Fibroblast of skin of right biceps (primary cell): ENCODE measurements at places on chromosomes 11 and 22.

- DNase-seq = no peak
Measured at GRCh38 chr22:24011735-24012068, 598 bp downstream of the CABIN1 start.

- DNase-seq = no peak
Measured at GRCh38 chr11:64518928-64519327, 72.1 kb upstream of the SLC22A12 start.

DNA sequence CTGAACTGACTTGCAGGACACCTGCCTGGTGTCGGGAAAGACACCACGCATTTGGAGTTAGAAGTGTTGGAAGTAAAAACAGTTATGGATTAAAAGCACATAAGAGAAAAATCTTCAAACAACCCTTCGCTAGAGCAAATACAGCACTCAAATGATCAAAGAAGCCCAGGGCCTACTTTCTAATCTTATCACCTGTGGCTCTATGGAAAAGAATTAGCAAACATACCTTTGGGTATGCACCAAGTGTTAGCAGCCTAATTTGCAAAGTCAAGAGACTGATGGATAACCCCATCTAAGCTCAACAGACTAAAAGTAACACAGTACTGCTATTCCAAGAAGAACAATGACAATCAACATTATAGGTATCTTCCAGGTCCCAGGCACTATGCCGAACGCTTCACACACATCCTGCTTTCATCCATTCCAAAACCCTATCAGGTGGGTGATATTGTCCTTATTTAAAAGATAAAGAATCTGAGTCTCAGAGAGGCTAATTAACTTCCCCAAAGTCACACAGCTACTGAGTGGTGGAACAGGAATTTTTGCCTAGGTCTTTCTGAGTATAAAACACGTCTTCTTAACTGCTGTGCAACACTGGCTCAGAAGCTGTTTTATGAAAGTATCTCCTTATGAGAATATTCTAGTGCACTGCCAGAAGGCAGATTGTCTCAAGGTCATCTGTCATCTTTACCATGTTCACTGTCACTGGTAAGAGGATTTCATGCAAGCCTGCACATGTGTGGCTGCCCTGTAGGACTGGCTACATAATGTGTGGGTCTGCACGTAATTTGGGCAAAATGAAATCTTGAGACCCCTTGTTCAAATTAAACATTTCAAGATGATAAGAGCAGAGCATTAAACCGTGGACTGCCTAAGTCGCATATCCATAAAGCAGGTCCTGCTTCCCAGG lies 16.4 kb downstream of the SLC1A2 start:
- no peak for DNase-seq

DNA sequence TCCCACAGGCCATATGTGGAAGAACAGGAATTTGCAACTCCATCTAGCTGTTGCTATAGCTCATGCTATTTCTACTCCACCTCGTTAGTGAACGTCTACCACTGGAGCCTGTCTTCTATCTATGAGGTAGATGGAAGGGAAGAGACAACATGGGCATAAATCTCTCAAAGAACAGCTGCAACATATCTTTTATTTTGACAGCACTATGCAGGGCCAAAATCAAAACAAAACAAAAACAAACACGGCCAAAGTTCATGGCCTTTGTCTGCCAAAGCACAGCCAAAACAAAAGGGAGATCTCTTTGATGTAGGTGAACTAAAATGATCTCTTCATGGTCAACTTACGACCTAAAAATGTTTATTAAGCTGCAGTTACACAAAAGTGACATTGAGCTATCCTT lies 215.2 kb upstream of the MPPED2 start:
- DNase-seq = no peak

DNA sequence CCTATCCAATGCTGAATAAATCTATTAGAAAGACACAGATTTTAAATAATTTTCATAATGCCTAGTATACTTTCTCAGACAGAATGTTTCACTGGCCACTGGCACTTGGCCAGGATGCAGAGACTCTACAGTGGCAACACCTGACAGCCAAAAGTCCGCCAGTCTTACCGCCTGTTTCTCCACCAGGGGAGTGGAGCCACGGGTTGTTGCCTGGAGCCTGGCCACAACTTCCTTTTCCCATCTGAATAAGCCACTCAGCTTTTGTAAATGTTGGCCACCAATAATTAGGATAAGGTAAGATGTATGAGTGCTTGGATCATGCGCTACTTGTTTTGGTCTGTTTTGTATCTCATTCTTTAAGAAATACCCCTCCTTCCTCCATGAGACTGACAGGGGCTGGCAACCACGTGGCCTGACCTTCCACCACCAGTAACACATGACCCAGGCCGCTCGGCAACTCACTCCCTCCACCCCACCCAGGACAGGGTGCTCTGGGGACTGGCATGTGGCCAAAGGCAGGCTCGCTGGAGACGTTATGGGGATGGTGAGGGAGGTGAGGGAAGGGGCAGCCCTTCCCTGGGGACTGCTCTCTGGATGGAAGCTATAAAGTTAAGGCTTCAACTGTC lies 93.0 kb upstream of the BID start:
- DNase-seq = no peak

GRCh38 chr22:37020192-37020479 lies 594 bp downstream of the MPST start:
- peak; percentile 42 for DNase-seq

DNA sequence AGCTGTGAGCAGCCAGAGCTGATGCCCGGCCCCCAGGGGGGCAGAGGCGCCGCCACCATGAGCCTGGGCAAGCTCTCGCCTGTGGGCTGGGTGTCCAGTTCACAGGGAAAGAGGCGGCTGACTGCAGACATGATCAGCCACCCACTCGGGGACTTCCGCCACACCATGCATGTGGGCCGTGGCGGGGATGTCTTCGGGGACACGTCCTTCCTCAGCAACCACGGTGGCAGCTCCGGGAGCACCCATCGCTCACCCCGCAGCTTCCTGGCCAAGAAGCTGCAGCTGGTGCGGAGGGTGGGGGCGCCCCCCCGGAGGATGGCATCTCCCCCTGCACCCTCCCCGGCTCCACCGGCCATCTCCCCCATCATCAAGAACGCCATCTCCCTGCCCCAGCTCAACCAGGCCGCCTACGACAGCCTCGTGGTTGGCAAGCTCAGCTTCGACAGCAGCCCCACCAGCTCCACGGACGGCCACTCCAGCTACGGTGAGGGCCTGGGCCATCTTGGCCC lies 6.1 kb downstream of the CDC42EP1 start:
- no peak for DNase-seq

GRCh38 chr11:27319072-27319471 lies 43.9 kb downstream of the CCDC34 start:
- DNase-seq = peak; percentile 94

- DNase-seq = no peak
Measured at GRCh38 chr22:46774253-46774979, 12.0 kb downstream of the TBC1D22A start.

DNA sequence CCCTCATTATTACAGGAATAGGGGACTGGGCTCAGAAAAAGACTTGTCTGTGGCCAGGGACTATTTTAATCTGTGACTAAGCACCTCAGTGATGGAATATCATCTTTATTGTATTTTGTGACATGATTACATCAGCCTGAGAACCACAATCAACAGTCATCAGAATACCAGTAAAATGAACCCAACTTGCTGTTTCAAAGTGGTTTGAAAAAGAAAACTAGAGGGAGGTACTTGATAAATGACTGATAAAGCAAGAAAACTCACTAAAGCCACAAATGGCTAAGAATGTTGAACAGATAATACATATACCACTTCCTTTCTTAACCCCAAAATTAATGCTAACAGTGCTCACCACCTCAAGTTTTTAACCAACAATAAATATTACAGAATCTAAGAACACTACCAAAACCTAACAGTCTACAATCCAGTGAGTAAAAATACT lies 155.7 kb downstream of the ATG16L2 start:
- peak; percentile 89 for DNase-seq
